NCI-H1930 (cell line): ENCODE measurements at places on chromosomes 4 and X.

GRCh38 chrX:39381422-39381821, 580.2 kb downstream of the MID1IP1 start:
- no peak for DNase-seq

DNA sequence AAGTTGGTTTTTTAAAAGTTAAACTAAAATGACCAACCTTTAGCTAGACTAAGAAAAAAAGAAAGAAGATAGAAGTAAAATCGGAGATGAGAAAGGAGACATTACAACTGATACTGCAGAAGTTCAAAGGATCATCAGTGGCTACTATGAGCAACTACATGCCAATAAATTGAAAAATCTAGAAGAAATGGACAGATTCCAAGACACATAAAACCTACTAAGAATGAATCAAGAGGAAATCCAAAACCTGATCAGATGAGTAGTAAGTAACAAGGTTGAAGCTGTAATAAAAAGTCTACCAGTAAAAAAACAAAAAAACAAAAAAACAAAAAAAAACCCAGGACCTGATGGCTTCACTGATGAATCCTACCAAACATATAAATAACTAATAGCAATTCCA, 16.1 kb downstream of the IQCM start:
- DNase-seq: no peak

- no peak for DNase-seq
Measured at GRCh38 chr4:184251670-184251980, 34.0 kb upstream of the ENPP6 start.

- no peak for DNase-seq
Measured at GRCh38 chr4:120699354-120699753, 223.2 kb downstream of the PRDM5 start.

- DNase-seq: no peak
Measured at GRCh38 chrX:153671589-153672530, 1.8 kb downstream of the PNCK start.

- no peak for DNase-seq
Measured at GRCh38 chr4:52838729-52839586, 23.2 kb upstream of the RASL11B start.

GRCh38 chr4:143407474-143407873, 70.8 kb downstream of the GAB1 start:
- no peak for DNase-seq

DNA sequence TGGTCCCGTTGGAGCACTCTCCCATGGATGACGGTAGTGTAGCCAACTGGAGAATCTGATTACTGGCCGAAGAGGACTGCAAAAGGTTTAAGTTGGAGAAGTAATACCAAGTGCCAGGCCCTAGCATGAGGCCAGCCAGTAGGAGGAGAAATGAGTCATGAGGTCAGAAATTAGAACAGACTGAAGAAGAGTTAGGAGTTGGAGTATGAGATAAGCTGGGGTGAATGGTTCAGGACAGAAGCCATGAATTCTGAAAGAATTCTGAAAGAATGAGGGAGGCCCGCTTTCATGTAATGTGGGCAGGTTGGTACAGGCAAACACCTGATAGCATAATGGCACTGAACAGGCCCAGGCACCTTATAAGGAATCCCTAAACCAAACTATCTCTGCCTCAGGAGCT, 18.4 kb upstream of the STK26 start:
- DNase-seq: no peak

DNA sequence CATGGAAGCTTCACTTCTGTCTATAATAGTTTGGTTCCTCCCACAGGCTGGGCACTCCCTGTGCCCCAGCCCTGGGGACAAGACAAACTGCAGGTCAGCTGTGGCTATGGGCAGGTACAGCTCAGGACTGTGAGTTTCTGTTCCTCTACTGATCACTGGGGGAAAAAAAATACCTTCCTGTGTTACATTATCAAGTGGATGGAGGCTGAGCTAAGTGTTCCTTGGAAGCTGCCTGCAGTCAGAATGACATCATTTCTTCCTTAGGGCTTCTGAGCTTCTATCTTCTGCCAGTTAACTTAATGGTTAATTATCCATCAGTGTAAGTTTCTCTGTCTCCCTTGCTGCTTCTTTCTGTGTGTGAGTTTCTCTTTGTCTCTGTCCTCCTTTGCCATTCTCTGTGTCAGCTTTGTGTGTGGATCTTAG, 4.6 kb downstream of the RAB33A start:
- no peak for DNase-seq

DNA sequence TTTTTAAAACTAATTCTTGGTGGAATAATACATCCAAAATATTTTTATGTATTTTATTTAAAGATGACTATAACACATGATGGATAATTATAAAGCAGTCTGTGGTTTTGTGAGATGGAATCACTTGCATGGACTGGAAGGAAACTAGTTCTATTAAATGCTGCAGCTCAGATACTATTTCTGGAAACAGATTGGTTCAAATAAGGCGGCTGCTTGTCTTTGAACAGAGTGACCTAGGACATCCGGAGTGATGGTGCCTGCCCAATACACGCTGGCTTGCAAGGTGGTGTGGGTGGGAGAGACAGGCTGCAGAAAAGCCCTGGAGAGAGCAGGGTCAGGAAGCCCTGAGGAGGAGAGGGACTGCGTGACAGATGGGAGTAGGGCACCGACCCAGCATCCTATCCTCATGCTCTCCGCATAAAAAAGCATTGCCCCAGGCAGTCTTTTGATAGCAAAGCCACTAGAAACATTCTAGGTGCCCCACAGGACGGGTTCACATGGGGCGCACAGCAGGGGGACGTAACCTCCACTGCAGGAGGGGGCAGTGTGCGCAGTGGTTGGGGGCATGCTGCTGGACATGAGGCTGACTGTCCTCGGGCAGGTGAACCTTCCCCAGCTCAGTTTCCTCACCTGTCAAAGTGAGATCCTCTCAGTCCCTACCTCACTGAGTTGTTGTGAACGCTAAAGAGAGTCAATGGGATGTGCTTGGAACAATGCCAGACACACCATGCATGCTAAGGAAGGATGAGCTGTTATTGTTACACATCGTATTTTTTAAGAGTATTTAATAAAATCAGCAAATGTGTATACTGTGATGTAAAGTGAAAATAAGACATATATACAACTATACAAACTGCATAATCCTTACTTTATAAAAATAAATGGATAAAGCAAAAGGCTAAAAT, 71.3 kb downstream of the EVC2 start:
- no peak for DNase-seq

- DNase-seq: no peak
Measured at GRCh38 chr4:25908491-25908901, 5.5 kb upstream of the SMIM20 start.

- no peak for DNase-seq
Measured at GRCh38 chrX:53286171-53286570, 4.8 kb upstream of the IQSEC2 start.

DNA sequence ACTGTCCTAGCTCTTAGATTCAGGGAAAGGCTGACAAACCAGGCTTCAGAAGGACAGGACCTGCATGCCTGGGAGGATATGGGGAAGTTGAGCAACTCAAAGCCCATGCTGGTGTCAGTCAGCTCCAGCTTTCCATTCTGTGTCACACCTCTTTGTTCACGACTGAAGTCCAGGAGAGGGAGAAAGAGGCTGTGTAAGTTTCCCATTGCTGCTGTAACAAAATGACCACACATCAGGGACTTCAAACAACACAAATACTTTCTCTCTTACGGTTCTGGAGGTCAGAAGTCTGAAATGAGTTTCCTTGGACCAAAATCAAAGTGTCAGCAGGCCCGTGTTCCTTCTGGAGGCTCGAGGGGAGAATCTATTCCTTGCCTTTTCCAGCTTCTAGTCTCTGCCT, 50.6 kb upstream of the STX18 start:
- no peak for DNase-seq

- peak; percentile 25 for DNase-seq
Measured at GRCh38 chr4:140116442-140117104, 37.4 kb downstream of the MAML3 start.

GRCh38 chrX:95875661-95876060, 809.0 kb upstream of the DIAPH2 start:
- DNase-seq: no peak

- no peak for DNase-seq
Measured at GRCh38 chrX:65582450-65583082, 48.0 kb upstream of the LAS1L start.

DNA sequence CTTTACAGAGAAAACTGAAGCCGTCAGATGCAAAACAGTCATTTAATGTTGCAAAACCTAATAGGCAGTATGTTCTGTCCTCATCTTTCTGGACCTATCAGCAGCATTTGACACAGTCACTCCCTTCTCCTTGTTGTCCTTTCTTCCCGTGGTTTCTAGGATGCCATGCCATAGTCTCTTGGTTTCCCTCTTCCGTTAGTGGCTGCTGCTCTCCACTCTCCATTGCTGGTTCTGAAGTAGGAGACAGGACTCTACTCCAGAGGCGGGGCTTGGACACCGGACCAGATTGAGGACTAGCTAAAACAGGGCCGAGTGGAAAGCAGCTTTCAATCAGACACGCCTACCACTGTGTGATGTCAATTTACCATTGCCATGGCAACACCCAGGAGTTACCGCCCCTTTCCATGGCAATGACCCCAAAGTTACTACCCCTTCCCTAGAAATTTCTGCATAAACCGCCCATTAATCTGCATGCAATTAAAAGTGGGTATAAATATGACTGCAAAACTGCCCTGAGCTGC, 88.8 kb upstream of the CCDC160 start:
- no peak for DNase-seq
